Tibial nerve (tissue), 4 donors: ENCODE measurements at places on chromosomes 3 and 15. TPM values are rescaled to one million over a fixed set of nuclear protein-coding genes. Genes with fewer than 3 reads are reported as not detected.

DNA sequence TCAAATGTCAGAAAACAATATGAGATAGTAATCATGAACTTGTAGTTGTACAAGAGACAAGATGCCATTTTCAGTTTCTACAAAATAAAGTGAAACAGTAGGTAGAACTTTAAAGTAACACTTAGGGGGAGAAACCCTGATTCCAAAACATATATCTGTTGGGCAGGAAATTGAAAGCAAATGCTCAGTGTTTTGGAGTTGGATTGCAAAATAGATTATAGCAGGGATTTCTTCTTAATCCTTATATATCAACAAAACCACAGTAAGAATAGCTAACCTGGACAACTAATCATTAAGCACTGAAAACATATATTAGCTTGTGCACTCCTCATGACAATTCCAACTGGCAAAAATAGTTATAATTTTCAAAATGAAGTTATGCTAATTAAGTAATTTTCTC, 46.9 kb downstream of the COMMD2 start:
- DNase-seq: no peak
- H3K4me1 ChIP-seq: peaks cover 6% of the 10 kb centered on the region
- H3K27ac ChIP-seq: no peak overlapping the region
- no peak overlapping the region for H3K4me3 ChIP-seq
- no peaks in the 10 kb centered on the region for H3K27me3 ChIP-seq

GRCh38 chr15:78550194-78550593, 9.9 kb downstream of the PSMA4 start:
- H3K4me1 ChIP-seq: no peaks in the 10 kb centered on the region
- H3K27me3 ChIP-seq: no peaks in the 10 kb centered on the region
- no peak overlapping the region for H3K4me3 ChIP-seq
- H3K36me3 ChIP-seq: peaks cover 63% of the 10 kb centered on the region
- DNase-seq: no peak

- H3K4me1 ChIP-seq: no peaks in the 10 kb centered on the region
- no peaks in the 10 kb centered on the region for H3K36me3 ChIP-seq
- no peak for DNase-seq
- no peak overlapping the region for H3K27ac ChIP-seq
Measured at GRCh38 chr15:96470681-96471310, 140.3 kb downstream of the NR2F2 start.

The GOLGA8J gene
- not detected for total RNA-seq

The HACD3 gene
- 44.1 TPM for total RNA-seq
